ENCODE measurements at places on chromosomes 16 and 17. TPM values are rescaled to one million over a fixed set of nuclear protein-coding genes. Genes with fewer than 3 reads are reported as not detected.

- no peak for DNase-seq
Measured at GRCh38 chr16:85969591-85969990, 70.6 kb downstream of the IRF8 start.

- no peak for DNase-seq
Measured at GRCh38 chr16:17926866-17927399, 409.6 kb downstream of the NPIPA8 start.

- no peak for DNase-seq
Measured at GRCh38 chr17:75754378-75755204, 10.4 kb downstream of the GALK1 start.

DNA sequence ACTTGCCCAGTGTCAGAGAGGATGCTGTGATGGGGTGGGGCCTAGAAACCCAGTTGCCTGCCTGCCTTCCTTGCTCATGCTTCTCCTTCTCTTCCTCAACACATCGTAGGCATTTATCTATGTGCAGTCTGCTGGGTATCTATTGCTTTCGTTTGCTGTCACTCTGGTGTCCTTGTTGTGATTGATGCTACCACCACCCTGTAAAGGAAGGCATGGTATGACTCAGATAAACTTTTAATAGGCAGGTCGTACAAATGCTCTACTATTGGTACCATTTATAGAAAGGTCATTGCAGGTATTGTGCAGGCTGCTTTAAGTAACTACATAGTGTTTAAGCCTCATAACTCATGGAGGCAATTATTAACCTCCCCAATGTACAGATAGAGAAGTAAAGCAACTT, 368.9 kb downstream of the UTP18 start:
- DNase-seq = no peak

DNA sequence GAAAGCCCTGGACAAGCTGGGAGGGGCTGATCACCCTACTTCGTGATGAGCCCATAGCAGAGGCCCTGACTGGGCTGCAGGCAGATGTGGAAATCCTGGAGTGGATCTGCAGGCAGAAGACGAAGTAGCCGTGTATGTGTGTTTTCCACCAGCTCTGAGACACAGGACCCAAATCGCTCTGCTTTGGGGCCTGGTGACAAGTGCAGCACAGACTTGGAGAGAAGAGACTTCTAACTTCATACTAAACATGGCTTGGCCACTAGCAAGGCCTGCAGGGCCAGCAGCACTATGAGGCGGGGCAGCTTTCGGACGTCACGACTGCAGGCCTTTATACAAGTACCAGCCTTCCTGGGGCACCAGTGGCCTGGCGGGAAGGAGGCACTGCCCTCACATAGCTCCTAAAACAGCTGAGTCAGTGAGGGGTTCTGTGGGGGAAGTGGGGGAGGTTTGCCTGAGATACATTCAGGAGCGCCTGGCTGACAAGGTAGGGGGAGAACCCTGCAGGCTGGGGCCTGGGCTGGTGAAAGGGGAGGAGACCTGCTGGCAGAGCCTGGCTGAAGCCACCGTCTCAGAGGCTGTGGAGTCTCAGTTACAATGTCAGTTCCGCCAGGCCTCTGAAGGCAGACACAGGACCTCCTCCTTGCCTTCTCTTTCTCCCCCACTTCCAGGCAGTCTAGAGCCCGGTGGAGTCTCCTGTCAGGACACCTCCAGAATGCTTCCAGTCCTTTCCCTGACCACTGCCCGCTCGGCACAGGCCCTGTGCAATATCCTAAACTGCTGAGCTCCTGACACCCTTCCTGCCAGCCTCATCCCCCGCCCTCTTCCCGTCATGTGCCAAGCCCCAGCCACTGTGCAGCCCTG, 73.4 kb downstream of the WSB1 start:
- no peak for DNase-seq

GRCh38 chr16:30142672-30143346, 19.8 kb upstream of the MAPK3 start:
- no peak for DNase-seq

Gene SLFN14
- total RNA-seq = not detected

Gene CA5A
- total RNA-seq = not detected

Gene SNF8
- 114 TPM for total RNA-seq

Gene PNMT
- total RNA-seq = 2.7 TPM

Gene CTRB1
- total RNA-seq = not detected

Gene TNFRSF13B
- not detected for total RNA-seq

All from kidney epithelial cell (primary cell).